C1 segment of cervical spinal cord (tissue), 14 donors: ENCODE measurements at places on chromosomes 1 and 21.

GRCh38 chr1:37133276-37134145, 99.2 kb upstream of the GRIK3 start:
- DNase-seq = no peak

GRCh38 chr21:42002421-42002958, 7.7 kb downstream of the ZBTB21 start:
- no peak for DNase-seq

- DNase-seq = no peak
These were observed 10.4 kb upstream of the TMEM240 start for GRCh38 chr1:1550591-1551432.

DNA sequence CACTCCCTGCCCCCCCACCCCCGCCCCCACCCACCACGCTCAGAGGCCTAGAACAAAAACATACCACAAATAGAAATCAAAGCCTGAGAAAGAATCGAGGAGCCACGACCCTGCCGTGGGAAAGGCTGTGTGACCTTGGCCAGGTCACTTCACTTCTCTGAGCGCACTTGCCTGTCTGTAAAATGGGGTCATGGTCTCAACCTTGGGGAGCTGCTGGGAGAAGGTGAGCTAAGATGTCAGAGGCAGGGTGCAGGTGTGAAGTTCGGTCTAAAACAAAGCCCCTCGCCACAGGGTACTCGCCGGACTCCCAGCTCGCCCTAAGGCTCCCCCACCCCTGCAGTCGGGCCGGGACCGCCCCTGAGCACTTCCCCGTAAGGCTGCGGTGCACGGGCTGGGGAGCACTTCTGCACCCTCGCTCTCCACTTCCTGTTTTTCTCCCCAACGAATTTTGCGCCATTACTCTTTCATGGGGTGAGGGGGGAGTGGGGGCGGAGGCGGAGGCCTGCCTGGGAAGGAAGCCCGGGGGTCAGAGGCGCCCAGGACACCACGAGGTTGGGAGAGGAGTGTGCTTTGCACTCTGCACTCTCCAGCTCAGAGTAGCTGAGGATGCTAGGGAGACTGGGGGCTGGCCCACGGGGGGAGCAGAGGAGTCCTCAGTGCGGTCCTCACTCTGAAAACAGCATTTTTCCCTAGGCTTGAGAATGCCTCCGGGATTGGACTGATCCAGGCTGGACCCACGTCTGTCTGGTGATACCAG, 21.9 kb upstream of the PIK3CD start:
- DNase-seq = peak; percentile 41

DNA sequence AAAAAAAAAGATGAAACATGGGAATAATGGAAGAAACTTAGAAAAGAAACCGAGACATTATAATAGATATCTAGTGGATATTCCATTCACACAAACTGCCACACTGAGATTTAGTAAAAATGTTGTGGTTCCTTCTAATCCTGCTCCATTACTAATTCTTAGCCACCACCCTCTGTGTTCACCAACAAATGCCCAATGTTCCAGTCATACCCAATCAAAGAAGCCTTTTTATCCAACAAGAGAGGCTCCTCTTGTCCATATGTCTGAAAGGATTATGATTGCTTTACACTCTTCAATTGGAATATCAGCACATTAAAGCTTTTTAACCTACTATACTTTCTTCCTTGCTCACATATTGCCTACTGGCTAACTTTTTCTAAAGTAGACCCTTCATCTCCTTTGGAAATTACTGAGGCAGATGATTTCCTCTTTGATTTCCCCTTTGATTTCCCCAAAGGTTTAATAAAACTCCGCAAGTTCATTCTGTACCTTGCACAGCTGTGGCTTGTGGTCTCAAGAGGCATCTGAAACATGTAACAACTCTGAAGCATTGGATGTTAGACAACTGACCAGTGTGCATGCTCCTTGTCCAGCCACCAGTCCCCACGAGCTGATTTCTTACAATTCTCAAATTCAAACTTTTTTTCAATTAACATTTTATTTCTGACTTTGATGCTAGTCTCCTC, 305.6 kb upstream of the LYPLAL1 start:
- DNase-seq = no peak

GRCh38 chr1:113783254-113784103, 24.2 kb upstream of the PHTF1 start:
- DNase-seq = no peak

GRCh38 chr1:174225499-174226204, 66.3 kb downstream of the RABGAP1L start:
- no peak for DNase-seq
